Stimulated activated CD4-positive, alpha-beta T cell treated with anti-CD3 and anti-CD28 coated beads, TNF-alpha, amount 100 ng/mL, for 4 hours (primary cell): ENCODE measurements at places on chromosomes 3 and 15.

- no peak for DNase-seq
Measured at GRCh38 chr3:61449327-61450040, 111.9 kb upstream of the PTPRG start.

DNA sequence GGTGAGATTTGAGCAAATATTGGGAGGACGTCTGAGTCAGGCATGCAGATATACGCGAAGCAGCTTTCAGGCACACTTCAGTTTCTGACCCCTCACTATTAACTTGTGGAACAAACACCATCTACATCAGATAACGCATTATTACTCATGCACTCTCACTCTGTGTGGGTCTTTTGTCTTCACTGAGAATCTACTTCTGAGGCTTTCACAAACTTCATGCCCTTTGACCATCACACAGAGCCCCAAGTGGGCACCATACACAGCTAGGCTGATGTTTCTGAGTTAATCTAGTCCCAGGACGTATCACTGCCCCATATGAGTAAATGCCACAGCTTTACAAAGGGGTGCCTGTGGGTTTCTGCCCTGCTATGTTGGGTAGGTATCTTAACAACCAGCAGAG lies 39.6 kb upstream of the IP6K2 start:
- DNase-seq = no peak

- DNase-seq = no peak
Measured at GRCh38 chr3:47265725-47266428, 16.7 kb downstream of the KIF9 start.

GRCh38 chr15:47726399-47726823 lies 9.1 kb downstream of the SEMA6D start:
- DNase-seq = no peak

DNA sequence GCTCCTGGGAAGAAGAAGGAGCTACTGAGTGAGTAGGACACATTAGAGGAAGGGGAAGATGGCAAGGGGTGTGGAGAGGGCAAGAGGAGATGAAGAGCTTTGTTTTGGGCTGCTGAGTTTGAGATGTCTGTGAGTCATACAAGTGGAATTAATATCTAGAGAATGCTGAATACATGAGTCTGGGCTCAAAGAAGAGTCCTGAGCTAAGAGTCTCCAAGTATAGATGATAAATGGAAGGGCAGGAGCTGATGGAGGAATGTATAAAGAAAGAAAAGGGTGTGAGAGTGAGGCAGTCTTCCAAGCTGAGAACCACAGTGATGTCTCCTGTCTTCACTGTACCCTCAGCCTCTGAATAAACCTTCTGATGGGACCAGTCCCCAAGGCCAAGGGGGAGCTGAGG lies 205.5 kb upstream of the MRPL3 start:
- DNase-seq = no peak

GRCh38 chr3:58217209-58217811 lies 6.5 kb upstream of the DNASE1L3 start:
- peak; percentile 27 for DNase-seq

DNA sequence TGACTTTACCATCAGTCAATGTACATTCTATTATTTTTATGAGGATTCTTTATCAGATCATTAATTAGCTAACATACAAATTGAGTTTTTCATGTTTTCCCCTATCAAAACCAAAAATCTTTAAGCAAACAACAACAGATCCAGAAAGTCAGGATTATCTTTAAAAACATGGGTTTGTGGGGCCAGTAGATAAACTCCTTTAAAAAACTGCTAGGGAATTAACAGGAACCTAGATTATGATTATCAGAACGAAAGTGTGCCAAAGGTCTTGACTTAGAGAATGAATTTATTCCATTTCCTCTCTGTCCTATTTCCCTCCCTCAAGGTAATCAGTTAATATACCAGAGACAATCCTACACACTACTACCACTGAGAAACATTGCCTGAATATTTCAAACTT lies 13.2 kb upstream of the CCDC13 start:
- DNase-seq = no peak

DNA sequence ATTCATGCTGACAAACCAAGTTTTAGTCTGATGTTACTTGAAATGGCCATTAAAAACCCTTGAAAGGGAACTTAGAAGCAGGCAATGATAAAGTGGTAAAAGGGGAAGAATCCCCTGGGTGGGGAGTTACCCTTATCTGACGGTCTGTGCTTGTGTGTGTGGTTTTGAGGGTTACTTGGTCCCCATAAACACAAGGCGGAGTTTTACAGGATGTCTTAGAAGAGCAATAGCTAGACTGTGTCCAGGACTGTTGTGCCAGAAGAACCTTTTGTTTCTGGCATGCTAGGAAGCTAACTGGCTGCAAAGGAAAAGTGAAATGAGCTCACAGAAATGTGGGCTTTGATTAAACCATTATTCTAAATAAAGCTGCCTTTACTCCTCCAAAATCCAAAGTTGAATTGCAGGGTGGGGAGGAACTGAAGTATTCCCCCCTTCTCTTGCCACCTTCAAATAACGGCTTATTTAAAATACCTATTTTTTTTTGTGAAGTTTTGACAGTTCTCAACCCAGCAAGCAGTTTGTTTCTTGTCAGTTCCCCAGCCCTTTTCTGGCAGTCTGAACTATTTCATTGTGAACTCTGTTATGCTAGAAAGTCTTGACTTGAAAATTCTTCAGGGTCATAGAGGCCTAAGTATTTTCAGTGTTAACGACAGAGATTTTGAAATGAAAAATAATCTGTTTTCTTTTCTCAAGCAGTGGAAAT lies 443.5 kb downstream of the OTOL1 start:
- DNase-seq = no peak

DNA sequence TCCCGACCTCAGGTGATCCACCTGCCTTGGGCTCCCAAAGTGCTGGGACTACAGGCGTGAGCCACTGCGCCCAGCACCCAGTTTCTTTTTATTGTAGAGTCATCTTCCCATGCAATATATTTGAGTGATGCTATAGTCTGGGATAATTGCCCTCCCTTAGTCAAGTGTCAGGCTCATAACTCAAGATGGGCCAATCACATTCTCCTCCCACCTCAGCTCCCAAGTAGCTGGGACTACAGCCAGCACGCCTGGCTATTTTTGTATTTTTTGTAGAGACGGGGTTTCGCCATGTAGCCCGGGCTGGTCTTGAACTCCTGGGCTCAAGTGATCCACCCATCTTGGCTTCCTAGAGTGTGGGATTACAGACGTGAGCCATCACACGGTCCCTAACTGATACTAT lies 15.2 kb upstream of the PTPN9 start:
- no peak for DNase-seq

GRCh38 chr3:76034649-76035048 lies 249.3 kb upstream of the ZNF717 start:
- no peak for DNase-seq

- DNase-seq = no peak
Measured at GRCh38 chr15:33425142-33425541, 114.4 kb downstream of the RYR3 start.

- DNase-seq = no peak
Measured at GRCh38 chr3:45554006-45554666, 40.4 kb upstream of the LIMD1 start.

- no peak for DNase-seq
Measured at GRCh38 chr3:59809016-59809415, 759.2 kb upstream of the CFAP20DC start.

DNA sequence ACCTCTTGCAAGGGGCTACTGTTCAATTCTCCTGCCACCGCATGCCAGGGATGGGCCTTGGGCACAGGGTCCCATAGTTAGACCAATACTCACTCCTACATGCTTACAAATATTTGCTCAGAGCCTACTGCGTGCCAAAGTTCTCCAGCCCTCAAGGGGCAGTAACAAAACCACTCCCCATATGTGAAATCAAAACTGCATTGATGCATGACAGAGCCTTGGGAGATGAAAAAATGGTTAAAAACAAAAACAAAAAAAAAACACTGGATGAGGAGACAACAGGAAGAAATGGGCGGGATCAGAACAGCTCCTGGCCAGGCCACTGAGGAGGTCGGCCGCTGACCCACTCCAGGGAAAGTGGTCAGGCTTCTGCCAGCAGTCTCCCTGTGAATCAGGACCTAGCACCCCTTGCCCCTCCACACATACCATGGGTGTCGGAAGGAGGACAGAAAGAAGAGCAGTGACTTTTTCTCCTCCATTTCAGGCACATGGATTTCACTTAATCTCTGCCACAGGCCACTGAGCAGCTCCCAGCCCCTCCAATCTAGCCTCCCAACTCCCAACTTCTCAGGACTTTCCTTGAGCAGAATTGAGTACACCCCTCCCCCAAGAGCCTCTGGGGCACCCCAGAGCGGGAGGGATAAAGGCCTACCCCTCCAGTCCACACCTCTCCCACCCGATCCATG lies 2.8 kb downstream of the PLXNB1 start:
- no peak for DNase-seq

GRCh38 chr3:101638261-101638745 lies 38.6 kb downstream of the ZBTB11 start:
- DNase-seq = no peak

GRCh38 chr15:71390096-71390495 lies 274.8 kb downstream of the THSD4 start:
- DNase-seq = no peak

DNA sequence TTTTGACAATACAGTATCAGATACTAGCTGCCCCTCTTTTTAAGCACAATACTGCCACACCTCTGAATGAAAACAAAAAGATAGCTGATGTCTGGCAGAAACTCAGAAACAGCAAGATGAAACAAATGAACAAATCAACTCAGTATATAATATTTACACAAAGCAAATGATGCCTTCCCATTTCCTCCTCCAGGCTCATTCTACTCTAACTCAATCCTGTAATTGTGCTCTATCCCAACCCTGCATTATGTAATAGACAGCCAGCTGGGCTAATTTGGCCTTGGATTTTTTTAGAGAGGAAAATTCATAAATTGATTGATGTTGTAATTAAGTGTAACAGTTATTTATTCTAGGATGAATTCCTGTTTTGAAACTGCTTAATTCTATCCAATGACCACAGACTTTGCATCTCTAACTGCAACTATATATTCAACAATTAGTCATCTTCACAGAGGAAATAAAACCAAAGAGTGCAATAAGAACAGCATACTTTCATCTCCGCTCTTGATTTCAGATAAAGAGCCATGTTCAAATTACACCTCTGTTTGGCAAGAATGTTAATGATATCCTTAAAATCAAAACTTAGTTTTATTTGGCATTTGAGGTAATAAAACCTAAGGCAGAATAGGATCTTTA lies 6.1 kb downstream of the ATG3 start:
- DNase-seq = no peak

DNA sequence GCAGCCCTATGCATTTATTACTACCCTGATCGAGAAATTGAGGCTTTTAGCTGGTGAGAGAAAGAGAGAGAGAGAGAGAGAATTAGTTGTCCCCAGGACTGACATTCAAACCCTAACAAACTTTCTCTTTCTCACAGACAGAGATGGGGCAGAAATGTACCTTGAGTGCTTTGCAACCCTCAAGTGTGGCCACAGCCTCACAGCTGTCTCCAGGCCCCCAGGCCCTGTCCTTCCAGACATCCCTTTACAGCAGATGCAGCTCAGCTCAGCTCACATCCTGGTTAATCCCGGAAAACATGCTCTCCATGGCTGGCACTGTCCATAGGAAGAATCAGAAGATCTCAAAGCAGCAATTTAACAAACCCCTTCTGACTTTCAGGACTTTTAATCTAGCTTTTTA lies 67.6 kb downstream of the DCLK3 start:
- DNase-seq = no peak

DNA sequence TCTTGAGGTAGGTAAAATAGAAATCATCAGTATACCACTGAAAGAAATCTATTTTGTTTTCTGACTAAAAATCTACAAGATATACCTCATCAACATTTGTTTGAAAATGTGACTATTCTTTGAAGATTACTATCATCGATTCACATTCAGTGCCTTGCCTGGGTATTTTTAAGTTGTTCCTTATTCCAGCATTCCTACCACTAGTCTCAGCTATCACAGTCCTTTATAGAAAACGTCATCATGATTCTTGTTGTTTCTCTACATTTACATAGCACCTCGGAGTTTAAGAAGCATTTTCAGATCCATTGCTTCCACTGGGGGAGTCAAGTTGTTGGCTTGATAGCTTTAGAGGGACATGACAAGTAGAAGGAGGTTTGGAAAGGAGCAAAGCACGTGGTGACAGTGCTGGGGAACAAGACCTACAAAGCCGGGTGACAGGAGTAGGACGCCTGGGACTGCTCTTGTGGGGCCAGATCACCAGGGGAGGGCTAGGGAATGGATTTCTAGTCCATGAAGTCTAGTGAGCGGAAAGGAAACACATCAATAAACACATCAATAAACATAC lies 61.5 kb downstream of the HES1 start:
- no peak for DNase-seq

- no peak for DNase-seq
Measured at GRCh38 chr3:16589867-16590624, 15.2 kb downstream of the DAZL start.

DNA sequence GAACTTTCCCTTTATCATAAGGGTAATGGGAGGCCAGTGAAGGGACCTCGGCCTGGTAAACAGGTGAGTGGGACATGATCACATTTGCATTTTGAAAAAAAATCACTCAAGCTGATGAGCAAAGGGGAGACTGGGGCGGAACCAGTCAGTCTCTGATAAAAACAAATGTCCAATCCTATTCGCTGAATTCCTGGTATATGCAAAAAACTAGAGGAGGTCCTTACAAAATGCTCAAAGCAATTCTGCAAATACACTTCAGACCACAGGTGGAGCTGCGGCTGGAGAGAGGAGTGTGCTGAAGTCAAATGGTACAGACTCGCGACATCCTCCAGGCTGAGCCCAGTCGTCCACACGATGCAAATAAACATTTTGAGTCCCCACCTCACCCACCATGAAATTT lies 166.7 kb downstream of the FOXP1 start:
- no peak for DNase-seq

DNA sequence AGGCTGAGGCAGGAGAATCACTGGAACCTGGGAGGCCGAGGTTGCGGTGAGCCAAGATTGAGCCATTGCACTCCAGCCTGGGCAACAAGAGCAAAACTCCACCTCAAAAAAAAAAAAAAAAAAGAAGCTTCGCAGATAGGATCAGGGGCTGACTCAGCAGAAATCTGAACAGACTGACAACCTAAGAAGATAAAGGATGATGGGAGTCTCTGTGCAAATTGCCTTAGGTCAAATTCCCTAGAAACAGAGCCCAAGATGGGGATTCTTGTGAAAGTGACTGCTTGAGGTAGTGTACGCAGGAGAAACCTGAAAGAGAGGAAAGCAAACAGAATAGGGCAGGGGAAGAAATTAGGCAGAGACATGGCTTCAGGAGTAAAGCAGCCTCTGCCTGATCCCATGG lies 160.8 kb upstream of the LRIG1 start:
- no peak for DNase-seq
